Activated CD8-positive, alpha-beta memory T cell treated with anti-CD3 and anti-CD28 coated beads for 1 hour (primary cell): ENCODE measurements at places on chromosomes 12 and 14.

GRCh38 chr12:106135075-106135474 lies 3.7 kb downstream of the NUAK1 start:
- DNase-seq: no peak

DNA sequence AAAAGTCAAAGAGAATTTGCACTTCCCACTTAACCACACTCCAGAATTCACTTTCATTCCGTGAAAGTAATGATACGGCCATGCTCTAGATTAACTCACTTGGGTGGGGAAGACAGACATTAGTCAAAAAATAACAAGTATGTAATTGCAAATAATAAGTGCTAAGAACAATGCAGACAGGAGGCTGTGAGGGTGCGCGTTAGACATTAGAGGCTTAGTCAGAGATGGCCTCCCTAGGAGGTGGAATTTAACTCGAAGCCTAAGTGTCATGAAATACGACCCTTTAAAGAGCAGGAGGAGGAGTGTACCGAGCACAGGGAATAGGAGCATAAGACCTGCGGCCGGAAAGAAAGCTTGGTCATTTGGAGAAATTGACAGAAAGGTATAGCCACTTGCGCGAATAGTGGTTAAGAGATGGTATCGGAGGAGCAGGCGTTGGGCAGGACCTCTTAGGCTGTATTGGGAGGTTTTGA lies 628 bp downstream of the SNRPF start:
- DNase-seq: no peak

- no peak for DNase-seq
Observed at GRCh38 chr12:93380480-93381121, 2.9 kb downstream of the NUDT4 start.

- no peak for DNase-seq
Observed at GRCh38 chr14:92465353-92466055, 48.1 kb upstream of the RIN3 start.

DNA sequence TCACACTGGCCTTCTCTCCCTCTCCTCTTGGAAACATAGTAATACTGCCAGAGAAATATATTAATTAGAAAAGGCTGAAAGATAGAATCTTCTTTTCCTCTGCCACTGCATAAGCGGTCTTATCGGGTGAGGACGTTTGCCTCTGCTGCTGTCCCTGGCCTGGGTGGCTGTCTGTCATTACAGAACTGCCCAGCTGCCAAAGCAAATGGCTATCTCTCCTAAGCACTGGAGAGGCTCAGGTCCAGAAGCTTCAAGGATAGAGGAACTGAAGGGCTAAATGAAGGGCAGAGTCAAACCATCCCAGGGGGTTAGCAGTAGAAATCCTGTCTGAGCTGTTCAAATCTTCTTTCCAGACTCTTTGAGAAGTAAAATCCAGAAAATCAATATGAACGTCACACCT lies 198.6 kb upstream of the CAND1 start:
- DNase-seq: no peak

GRCh38 chr14:64394977-64395633 lies 7.0 kb downstream of the MTHFD1 start:
- DNase-seq: no peak

DNA sequence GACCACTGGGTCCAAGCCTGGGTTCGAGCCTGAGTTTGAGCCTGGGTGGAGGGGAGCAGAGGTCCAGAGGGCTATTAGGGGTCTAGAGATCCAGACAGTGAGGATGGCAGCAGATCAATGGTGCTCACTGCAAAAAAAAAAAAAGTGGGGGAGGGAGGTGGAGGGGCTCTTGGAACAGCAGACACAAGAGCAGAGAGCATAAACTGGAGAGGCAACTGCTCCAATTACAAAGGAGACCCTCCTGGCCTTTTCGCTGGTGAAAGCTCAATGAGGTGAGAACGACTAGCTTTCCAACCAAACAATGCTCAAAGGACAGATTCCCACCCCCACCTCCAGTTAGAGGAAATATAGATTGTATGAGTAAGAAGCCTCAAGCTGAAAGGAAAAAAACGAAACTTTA lies 124.2 kb upstream of the TSPAN8 start:
- DNase-seq: no peak

GRCh38 chr12:1605129-1606020 lies 11.0 kb upstream of the FBXL14 start:
- no peak for DNase-seq

DNA sequence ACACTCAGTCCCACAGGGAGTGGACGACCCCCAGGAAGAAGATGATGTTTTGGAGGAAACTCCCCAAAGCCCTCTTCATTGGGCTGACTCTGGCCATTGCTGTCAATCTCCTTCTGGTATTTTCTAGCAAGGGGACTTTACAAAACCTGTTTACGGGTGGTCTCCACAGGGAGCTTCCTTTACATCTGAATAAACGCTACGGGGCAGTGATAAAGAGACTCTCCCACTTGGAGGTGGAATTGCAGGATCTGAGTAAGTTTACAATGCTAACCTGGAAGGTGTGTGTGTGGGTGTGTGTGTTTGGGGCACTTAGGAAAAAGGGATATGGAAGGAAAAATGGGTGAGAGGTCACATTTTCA lies 416 bp downstream of the GALNT8 start:
- no peak for DNase-seq
